ENCODE measurements at places on chromosomes 6 and 20.

DNA sequence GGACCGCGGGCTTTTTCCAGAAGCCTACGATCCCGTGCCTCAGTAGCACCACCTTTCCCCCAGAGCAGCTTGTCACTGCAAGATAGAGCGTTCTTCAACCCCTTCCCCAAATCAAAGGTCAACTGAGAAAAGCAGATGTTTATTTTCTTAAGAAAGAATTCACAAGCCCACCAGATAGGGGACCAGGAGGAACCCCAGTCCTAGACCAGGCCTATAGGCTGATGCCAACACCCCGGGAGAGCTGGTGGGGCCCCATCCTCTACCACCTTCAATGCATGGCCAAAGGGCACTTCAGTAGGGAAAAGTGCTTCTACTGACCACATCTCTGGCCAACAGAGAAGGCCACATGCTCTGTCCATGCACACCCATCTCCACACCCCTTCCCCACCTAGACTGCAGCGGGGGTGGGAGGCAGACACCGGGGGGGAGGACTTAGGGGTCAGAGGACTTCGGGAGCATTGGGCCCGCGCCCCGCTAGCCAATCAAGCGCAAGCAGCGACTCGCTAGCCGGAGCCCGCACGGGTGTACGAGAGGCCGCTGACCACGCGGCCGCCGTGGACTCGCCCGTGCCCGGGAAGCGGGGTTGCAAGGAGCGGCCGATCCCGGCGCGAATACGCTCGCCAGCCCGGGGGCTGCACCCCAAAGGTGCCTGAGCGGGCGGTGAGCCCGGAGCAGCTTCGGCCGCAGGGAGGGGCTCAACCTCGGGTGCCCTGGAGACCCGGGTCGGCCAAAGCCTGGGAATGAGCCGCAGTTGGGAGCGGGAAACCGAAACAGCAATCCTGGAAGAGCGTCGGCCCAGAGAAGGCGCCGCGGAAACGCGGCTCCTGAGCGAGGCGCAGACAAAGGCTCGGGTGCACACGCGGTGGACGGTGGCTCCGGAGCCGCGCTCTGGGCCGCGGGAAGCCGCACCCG lies 2.8 kb downstream of the PDE10A start:
- no peak for DNase-seq

- no peak for DNase-seq
Measured at GRCh38 chr20:46624946-46625345, 26.3 kb downstream of the SLC13A3 start.

- no peak for DNase-seq
Measured at GRCh38 chr20:5729348-5729747, 20.9 kb upstream of the SHLD1 start.

DNA sequence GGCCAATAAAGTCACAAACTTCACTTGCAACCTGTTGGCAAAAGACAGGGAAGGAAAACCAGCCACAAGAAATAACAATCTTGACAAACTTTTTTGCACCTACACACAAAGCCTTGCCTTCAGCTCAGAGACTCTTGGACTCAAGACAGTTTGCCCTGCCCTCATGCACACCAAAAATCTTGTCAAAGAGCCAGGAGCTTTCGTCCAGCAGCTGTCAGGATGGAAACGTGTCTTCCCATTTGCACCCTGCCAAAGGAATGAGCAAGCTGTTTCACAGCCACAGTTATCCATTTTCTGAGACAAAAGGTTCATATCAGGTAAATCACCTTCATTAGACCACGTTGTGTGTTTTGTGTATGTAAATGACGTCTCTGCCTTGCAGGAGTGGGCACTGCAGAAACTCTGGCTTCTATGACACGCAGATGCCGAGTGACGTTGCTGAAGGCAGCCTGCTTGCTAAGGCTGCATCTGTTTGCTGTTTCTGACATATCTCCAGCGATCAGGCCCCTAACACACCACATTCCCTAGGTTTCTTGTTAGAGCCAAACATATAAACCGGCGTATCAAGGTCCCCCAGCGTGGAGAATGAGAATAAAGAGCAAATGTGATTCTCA lies 193.4 kb downstream of the SYNDIG1 start:
- DNase-seq, result no peak

- no peak for DNase-seq
Measured at GRCh38 chr6:31723980-31724691, 963 bp downstream of the MPIG6B start.

GRCh38 chr6:17002123-17002522 lies 99.7 kb upstream of the STMND1 start:
- no peak for DNase-seq

DNA sequence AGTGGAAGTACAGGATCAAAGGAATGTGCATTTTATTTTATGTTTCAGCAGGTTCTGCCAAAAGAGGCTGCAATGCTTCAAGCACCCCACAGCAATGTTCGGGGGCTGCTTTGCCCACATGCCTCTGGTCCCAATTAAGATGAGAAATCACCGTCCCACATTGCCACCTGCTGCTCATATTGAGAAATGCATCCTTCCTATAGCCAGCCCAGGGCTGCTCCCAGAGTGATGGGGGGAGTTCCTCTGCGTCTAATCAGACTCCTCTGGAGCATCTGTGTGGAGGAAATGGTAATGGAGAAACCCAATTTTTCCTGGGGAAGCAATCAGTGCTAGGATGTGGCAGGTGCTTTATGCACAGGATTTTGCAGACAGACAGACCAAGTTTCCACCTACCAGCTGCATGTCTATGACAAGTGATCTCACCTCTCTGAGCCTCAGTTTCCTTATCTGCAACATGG lies 33.7 kb downstream of the PTGIS start:
- DNase-seq, result peak; percentile 86

GRCh38 chr6:75382634-75382900 lies 98.0 kb upstream of the TMEM30A start:
- DNase-seq, result no peak

DNA sequence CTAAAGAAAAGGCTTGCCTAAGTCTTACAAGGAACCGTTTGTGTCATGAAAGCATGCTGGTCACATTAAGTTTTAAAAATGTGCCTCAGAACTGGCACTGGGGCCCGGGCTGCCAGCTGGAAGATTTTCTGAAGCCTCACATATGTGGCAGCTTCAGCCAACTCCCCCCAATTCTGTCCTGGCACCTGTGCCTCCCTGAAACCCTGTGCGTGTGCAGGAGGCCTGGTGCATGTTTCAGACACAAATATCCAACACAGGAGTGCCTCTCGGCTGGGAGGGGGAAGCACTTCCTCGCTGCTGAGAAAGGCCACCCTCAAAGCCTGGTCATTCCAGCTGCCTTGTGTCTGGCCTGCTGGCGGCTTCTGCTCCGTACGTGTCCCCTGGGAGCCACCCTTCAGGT lies 188.5 kb upstream of the SNX9 start:
- DNase-seq, result no peak
